ENCODE measurements at places on chromosomes 2 and 18.

DNA sequence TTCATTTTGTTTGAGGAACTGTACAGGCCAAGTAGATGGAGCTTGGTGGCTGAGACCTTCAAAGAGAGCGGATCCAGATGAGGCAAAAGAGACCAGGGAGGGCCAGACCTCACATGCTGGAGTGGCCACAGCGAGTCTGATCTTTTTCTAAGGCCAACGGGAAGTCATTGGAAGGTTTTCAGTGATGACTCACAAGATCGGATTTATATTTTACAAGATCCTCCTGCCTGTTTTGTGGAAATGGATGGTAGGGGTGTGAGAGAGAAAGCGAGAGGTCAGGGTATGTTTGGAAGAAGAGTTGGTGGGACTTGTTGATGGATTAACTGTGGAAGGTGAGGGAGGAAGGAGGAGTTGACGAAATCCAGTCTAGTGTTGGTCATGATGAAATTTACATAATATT is 44.6 kb upstream of the TUBA3D start:
- peak; percentile 48 for DNase-seq

GRCh38 chr2:182642328-182642727 is 73.7 kb upstream of the DNAJC10 start:
- DNase-seq: peak; percentile 80

- DNase-seq: no peak
Observed at GRCh38 chr18:10776493-10776892, 250.7 kb downstream of the NAPG start.

DNA sequence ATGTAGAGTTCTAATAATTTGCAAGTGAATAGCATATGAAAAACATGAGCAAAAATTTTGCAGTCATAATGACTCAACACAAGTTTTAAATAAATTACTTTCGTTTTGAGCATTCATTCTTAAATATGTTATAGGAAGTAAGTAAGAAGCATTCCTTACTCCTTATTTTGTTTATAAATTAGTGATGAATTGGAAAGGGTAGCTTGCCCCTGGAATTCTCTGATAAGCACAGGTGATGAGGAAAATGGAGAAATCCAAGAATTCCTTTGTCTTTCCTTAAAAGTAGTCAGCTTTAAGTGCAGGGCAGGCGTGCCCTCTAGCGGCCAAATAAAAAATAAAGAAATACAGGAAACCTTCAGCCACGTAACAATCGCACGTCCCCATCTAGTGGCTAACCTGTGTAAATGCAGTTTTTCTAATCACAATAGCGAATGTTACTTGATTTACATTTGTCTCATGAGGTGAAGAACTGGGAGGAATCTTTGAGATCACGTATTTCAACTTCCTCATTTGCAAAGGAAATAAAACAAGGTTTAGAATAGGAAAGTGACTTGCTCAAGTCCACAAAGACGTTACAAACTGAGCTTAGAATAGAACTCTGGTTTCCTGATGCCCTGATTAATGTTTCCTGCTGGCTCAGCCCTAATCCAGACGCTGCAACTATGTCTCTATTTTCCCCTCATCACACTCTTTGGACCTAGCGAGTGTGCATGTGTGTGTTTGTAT is 47.2 kb upstream of the ZNG1B start:
- DNase-seq: peak; percentile 62

GRCh38 chr2:239944694-239945551 is 80.2 kb downstream of the NDUFA10 start:
- peak; percentile 31 for DNase-seq

DNA sequence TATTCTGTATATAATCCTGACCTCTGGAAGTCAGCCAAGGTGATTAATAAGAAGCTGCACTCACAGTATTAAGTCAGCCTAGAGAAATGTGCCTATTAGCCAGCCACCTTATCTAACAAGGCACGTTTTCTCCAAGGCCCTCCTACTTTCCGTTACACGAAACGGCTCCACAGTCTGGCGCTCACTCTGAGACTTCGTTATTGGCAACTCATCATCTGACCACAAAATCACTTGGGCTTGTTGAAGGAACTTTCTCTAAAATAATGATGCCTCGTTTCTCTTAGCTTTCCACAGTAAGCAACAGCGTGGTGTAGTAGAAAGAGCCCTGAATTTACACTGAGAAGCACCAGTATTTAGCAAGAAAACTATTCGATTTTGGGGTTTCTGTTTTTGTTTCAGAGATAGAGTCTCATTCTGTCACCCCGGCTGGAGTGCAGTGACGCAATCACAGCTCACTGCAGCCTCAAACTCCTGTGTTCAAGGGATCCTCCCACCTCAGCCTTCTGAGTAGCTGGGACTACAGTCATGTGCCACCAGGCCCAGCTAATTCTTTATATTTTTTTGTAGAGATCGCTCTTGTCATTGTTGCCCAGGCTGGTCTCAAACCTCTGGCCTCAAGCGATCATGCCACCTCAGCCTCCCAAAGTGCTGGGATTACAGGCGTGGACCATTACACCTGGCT is 53.6 kb upstream of the SLC14A1 start:
- DNase-seq: peak; percentile 61

DNA sequence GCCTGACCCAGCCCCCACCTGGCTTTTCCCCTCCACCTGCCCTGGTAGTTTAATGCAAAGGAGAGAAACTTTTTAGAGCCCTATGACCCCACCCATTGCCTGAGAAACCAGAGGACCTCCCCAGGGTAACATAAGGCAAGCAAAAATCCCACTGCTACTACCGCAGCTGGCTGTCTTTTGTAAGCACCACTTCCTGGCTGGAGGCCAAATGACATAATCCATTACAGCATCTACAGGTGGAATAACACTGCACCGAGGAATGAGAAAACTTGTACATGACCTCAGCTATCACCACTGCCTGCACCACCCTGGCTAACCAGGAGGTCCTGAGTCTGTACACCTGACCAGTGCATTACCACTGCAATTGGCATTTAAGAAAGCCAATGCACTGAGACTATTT is 149.6 kb upstream of the GALNT5 start:
- DNase-seq: peak; percentile 86

All from iris pigment epithelial cell (primary cell).